ENCODE measurements at places on chromosomes 4 and X. TPM values are rescaled to one million over a fixed set of nuclear protein-coding genes. Genes with fewer than 3 reads are reported as not detected.

DNA sequence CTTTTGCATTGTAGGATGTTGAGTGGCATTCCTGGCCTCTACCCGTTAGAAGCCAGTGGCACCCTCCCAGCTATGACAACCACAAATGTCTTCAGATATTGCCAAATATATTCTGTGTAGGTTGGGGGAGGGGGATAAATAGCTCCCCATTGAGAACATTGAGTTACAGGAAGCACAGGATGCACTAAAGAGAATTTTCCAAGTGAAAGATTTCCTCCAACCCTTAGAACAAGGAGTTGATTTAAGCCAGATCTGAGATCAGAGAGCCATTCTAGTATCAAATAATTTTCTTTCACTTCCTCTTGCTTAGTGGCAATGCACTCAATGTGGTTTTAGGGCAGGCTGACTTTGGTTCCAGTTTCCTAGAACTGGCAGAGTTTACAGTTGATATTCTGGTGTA is 436.6 kb downstream of the C4orf33 start:
- DNase-seq = no peak

GRCh38 chr4:154625971-154626370 is 13.5 kb upstream of the FGG start:
- DNase-seq = no peak

DNA sequence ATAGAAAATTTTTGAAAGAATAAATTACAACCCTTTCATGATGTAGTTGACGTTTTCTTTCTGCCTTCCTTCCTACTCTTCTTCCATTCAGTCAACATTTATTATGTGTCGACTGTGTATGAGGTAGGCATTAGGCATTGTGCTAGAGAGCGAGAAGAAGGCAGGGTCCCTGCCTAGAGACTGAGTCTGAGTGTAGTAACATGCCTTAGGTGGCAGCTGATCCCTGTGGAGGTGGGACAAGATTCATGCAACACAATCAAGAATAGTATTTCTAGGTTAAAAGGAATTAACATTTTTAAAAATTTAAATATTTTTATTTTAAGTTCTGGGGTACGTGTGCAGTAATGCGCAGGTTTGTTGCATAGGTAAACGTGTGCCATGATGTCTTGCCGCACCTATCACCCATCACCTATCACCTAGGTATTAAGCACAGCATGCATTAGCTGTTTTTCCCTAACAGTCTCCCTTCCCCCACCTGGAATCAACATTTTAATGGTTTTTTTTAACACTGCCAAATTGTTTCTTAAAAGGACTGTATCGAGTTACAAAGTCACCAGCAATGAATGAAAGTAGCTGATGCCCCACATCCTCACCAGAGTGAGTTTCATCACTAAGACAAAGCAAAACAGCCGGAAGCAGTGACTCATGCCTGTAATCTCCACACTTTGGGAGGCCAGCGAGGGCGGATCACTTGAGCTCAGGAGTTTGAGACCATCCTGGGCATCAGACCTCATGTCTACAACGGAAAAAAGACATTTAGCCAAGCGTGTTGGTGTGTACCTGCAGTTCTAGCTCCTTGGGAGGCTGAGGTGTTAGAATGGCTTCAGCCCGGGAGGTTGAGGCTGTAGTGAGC is 84.0 kb downstream of the WWC2 start:
- no peak for DNase-seq

Gene PAGE4
- not detected for total RNA-seq

- DNase-seq = no peak
Observed at GRCh38 chr4:73019462-73020047, 50.0 kb downstream of the COX18 start.

DNA sequence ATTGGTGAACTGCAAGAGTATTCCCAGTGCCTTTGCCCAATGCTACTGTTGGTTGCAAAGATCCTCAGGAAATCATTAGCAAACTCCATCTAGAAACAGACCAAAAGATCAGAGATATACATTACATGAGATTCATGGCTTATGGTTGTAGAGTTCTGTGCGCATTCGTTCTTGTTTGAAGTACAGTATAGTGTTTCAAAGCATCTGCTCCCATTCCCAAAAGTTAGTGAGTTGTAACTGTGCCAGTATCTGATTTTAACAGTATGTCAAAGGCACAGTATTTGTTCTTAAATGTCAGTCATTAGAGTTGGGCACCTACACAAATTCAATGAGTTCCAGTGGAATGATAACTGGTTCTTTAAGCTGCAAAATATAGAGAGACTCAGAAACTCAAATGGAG is 314.7 kb upstream of the ATOH1 start:
- no peak for DNase-seq

- DNase-seq = no peak
Observed at GRCh38 chrX:1212532-1212931, at the start of gene CRLF2. CRLF2 (minus strand) TSS chrX:1212649; CDS start chrX:1212634, 15 bp downstream.

DNA sequence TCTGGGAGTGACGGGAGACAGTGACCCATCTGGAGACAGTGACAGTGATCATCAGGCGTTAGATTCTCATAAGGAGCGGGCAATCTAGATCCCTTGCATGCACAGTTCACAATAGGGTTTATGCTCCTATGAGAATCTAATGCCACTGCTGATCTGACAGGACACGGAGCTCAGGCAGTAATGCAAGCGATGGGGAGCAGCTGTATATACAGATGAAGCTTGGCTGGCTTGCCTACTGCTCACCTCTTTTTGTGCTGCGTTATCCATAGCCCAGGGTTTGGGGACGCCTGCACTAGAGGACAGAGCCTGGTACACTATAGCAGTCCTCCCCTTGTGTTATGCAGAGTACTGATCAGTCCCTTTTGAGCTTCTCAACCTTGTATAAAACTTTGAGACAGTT is 23.5 kb downstream of the NFKB1 start:
- no peak for DNase-seq

Gene CTAG2
- total RNA-seq = not detected

GRCh38 chr4:99654361-99654761 is 3.3 kb downstream of the C4orf54 start:
- no peak for DNase-seq

DNA sequence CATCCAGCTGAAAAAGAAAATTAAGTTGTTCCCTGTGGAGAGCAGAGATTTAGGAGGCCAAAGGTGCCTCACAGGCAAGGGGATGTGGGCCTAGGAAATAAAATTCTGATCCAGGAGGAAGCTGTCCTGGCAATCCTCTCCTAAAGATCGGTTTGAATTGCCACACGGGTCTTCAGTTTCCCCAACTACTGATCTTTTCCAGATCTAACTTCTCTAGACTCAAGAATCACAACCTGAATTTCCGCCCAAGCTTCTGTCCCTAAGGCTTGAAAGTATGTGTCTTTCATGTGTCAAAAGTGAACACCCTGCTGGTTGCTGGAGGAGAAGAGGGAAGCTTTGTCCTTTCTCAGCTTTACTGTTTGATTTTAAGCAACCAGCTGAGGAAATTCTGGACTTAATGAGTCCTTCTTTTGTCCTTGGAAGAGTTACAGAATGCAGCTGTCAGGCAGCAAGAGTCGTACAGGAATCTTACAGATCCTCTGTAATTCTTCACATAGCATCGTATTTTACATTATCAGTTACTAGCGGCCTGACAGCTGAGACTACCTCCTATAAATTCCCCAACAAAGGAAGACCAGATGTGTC is 93.8 kb downstream of the INPP4B start:
- no peak for DNase-seq

DNA sequence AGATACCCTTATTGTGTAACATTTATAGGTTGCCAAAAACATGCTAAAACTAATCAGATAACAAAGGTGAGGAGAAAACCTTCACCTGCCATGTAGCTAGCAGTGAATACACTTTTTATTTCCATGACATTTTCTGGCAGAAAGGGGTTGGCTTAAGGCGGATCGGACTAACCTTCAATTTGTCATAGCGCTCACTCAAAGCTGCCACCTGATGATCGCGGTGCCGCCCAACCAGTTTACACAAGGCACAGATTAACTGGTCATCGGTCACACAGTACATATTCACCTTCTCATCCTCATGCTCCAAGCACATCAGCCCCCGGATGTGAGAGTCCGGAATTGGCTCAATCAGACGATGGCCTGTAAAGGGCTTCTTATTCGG is 53.7 kb downstream of the MID1 start:
- DNase-seq = no peak

DNA sequence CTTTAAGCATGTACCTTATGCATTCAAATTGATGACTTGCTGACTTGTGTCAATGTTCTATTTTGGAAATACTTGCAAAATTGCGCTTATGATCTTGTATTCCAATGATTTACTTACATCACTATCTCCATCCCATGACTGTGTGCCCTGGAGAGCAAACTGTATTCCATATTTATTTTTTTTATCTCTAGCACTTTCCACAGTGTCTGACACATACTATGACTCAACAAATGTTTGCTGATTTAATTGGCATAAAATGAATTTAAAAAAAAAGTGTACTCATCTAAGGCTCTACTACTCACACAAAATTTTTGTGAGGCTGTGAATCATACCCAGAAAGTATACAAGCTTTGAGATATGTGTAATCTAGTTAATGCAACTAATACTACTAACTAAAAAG is 1066.8 kb upstream of the ADGRL3 start:
- no peak for DNase-seq

- DNase-seq = no peak
Observed at GRCh38 chr4:123488916-123489315, 92.3 kb downstream of the SPRY1 start.

GRCh38 chr4:48781968-48782367 is 1.9 kb upstream of the FRYL start:
- DNase-seq = no peak

DNA sequence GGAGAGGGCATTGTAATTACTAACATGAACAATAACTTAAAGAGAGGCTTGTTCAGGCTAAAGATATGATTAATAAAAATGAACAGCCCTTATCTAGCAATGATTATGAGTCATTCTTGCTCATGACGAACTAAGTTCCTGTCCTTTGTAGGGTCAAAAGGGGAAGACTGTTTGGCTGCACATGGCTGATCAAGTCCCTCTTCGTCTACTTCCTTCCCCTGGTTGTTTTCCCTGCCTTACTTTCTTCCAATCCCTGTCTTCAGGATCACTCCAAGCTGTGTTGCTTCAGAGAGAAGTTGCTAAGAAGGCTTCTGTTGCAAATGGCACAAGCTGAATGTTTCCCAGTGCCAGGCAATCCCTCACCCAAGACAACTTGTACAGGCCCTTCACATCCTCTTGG is 115.0 kb upstream of the HS3ST1 start:
- no peak for DNase-seq

DNA sequence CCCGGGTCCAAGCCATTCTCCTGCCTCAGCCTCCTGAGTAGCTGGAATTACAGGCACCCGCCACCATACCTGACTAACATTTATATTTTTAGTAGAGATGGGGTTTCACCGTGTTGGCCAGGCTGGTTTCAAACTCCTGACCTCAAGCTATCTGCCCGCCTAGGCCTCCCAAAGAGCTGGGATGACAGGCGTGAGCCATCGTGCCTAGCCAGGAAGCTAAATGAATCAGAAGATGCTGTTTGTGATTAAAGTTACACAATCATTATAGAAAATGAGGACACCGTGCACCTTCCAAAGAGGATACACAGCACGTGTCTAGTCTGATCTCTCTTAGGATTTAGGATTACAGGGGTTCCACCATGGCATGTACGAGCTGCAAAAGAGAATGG is 99.6 kb downstream of the DHRSX start:
- no peak for DNase-seq

- DNase-seq = no peak
Observed at GRCh38 chr4:66837279-66837922, 707.9 kb downstream of the CENPC start.

Measured in activated T-cell treated with anti-CD3 and anti-CD28 coated beads, Interleukin-2, amount 50 U/mL, for 4 hours (primary cell).